ENCODE measurements at places on chromosomes 4 and X.
A peak's percentile ranks its signal among the peaks of the same experiment; 100 is the strongest.

DNA sequence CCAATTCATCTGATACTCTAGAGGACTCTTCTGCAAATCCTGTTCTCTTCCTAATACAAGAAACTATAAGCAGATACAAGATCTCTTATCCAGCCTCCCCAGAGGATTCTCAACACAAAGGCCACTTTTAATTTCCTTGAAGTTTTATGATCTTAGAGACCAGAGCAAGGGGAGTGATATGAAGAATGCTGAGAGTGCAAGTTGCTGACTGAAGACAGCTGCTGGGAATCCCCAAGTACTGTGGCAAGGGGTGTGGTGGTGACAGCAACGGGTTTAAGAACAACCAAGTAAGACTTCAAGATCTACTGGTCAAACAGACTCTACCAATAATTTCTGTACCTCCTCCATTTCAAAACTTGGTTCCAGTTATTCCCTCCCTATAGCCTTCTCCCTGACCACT, 7.0 kb downstream of the AMMECR1 start:
- no peak for DNase-seq

GRCh38 chr4:1415681-1415981, 9.4 kb upstream of the NKX1-1 start:
- DNase-seq, result no peak

- no peak for DNase-seq
These were observed 152.6 kb downstream of the AFAP1 start for GRCh38 chr4:7787067-7787466.

- no peak for DNase-seq
These were observed 1420.4 kb downstream of the RAPGEF2 start for GRCh38 chr4:160523231-160523630.

- no peak for DNase-seq
These were observed 1538.8 kb downstream of the TECRL start for GRCh38 chr4:62870451-62870850.

GRCh38 chr4:8721621-8722020, 129.1 kb downstream of the CPZ start:
- no peak for DNase-seq

DNA sequence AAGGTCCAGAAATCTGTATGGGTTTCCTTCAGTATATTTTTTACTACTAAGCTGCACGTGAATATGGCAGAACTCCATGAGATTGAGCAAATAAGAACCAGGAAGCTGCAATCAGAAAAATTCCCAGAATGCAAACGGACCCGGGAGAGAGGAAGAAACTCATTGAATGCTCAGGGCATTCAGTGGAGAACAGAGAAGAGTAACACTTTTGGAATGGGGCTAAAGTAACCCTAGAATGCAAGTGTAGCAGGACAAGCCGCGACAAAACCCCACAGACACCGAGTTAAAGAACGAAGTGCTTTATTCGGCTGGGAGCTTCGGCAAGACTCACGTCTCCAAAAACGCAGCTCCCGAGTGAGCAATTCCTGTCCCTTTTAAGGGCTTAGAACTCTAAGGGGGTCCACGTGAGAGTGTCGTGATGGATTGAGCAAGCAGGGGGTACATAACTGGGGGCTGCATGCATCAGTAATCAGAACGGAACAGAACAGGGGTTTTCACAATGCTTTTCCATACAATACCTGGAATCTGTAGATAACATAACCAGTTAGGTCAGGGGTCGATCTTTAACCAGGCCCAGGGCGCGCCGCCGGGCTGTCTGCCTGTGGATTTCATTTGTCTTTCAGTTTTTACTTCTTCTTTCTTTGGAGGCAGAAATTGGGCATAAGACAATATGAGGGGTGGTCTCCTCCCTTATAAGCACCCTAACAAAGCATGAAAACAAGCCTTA, 56.4 kb downstream of the RAB28 start:
- DNase-seq, result peak; percentile 0

DNA sequence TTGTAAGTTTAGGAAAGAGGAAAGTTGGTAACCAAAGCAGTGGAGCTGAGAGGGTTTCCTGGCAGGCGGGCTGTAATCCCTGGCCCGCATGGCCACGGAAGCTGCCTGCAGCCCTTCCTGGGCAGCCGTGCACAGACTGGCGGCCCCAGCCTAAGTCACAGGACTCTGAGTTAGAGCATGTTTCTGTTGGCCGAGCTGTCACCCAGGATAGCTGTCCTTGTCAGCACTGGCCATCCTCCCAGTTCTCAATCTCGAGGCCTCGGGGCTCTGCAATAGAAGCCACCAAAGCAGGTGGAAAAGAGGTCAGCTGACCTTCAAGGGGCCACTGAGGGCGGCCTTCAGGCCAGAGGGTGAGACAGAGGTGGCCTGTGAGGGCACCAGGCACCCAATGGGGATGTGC, 20.5 kb downstream of the PNMA6E start:
- DNase-seq, result no peak

DNA sequence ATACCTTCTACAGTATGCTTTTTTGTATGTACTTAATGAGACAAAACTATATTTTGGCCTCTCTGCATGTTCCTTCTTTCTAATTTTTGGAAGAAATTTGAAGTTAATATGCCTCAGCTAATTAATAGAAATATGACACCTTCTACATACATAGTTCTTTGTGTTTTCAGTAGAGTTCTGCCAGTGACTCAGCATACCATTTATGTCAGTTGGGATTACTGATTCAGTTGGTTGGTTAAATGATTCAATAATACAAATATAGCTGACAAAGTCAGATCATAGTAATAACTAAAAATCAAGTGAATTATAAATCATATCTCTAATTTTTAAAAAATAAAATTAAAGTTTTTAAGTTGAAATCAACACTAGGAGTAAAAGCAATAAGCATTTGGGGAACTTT, 16.8 kb downstream of the BTC start:
- no peak for DNase-seq

- no peak for DNase-seq
These were observed 175.2 kb downstream of the ADGRL3 start for GRCh38 chr4:61375301-61375700.

GRCh38 chr4:121449416-121449815, 68.6 kb upstream of the QRFPR start:
- no peak for DNase-seq

GRCh38 chr4:140654495-140654814, 85.7 kb upstream of the UCP1 start:
- no peak for DNase-seq

- no peak for DNase-seq
These were observed 6.0 kb downstream of the PLXNB3 start for GRCh38 chrX:153769865-153770600.

GRCh38 chrX:108270280-108270679, 167.9 kb downstream of the COL4A6 start:
- DNase-seq, result peak; percentile 15

DNA sequence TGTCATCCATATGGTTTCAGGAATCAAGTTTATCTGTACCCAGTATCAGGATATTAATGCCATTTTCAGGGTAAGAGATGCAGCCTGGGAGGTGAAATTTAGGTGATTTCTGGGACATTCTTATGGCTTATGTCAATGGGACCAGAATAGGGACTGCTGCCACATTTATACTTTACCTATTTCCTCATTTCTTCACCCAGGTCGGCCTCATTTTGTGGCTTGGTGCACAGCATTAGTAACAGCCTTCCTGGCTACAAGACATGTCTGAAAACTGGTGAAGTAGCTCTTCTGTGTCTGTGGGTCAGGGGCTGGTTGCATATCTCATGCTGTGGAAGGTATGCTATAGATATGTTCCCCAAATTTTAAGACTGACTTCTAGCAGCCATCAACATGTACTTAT, 284.8 kb downstream of the AFF2 start:
- DNase-seq, result no peak

GRCh38 chrX:104189837-104190236, 23.6 kb downstream of the FAM199X start:
- DNase-seq, result no peak

- no peak for DNase-seq
These were observed 334.7 kb upstream of the NR3C2 start for GRCh38 chr4:148776941-148777340.

DNA sequence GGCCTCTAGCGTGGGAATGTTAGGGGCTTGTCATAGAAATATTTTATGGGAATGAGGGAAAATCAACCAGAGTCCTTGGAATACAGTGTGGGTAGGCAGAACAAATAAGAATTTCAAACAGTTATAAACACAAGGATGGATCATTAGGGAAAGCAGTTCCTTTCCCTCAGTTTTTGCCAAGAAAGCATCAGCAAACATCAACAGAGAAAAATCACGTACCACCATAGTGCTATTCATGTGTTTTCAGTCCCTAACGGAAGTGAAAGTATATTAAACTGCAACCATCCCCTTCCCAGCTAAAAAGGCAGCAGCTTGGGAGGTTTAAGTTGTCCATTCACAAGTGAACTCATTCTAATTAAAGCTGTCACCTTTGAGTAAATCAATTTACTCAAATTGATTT, 334.4 kb upstream of the PCDH18 start:
- DNase-seq, result no peak

DNA sequence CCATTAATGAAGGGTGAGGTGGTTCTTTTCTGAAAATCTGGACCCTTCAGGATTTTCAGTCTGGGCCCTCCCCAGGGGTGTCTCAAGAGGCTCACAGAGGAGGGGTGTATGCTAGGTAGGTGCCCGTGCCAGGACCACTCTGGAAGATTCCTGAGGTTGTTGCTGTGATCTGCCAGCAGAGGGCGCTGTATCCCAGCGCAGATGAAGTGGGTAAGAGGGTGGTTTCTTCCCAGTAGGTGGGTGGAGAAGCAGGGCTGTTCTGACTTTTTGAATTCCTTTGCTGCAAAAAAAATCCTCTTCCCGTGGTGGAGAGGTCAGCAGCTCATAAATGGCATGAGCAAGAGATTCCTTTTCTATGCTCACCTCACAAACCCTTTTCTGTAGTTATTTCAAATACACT, 51.1 kb downstream of the SCML1 start:
- no peak for DNase-seq

DNA sequence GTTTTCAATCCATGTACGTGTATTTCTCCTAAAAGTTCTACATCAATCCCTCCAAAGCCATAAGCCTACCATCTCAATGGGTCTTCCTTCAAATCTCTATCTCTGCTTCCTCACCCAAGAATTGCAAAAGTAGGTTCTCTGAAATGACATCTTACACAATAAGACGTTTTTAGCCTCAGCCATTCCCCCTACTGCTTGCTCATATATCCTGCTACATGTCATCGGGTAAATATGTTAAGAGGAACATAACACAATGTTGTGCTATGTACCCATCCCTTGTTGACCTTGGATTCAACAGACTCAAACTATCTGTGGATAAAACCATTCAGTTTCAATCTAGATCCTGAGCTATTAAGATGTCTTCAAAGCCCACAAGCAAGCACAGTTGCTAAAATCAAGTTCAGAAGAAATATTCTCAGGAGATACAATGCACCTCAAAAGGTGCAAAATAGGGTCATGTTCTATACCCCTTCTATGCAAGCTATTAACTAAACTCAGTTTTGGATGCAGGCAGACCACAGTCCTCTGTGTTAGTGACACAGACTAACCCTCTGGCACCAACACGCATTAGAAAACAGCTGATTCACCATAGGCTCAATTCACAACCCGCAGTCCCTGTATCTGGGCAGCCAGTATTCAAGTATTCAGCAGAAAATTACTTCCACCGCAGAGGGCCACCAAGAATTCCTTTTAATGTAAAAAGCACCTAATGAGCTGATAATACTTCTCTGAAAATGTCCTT, 56.8 kb downstream of the CD99L2 start:
- peak; percentile 41 for DNase-seq

DNA sequence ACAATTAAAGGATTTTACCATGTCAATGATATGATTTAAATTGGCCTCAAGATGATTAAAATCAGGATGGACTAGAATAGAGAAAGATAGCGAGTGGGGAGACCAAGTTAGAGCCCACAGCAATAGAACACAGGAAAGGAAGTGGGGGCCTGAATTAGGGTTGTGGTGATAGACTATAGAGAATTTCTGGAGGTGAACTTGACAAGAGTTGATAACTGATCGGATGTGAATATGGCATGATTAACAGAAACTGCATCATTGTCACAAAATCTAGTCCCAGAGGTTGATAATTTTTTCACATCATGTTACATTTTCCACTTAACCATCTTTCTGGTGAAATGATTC, 26.3 kb upstream of the TRPC3 start:
- DNase-seq, result no peak

- DNase-seq, result no peak
These were observed 58.0 kb downstream of the FUNDC1 start for GRCh38 chrX:44484607-44485146.

DNA sequence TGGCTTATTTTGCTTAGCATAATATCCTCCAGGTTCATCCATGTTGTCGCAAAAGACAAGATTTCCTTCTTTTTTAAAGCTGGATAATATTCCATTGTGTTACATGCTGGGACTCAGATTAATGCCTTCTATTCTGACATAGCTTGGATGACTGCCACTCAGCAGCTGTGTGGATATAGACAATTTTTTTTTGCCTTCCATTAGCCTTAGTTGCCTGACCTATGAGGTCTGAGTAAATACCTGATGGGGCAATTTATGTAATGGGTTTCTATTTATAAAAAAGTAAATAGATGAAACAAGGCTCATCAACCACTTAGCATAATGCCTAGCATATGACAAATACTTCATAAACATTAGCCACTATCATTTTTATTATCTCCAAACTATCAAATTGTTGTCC, 515.4 kb downstream of the ZNF674 start:
- DNase-seq, result peak; percentile 84

- DNase-seq, result no peak
These were observed 51.7 kb downstream of the SHROOM3 start for GRCh38 chr4:76486588-76487276.

GRCh38 chrX:80511969-80512760, 91.9 kb downstream of the TENT5D start:
- no peak for DNase-seq

DNA sequence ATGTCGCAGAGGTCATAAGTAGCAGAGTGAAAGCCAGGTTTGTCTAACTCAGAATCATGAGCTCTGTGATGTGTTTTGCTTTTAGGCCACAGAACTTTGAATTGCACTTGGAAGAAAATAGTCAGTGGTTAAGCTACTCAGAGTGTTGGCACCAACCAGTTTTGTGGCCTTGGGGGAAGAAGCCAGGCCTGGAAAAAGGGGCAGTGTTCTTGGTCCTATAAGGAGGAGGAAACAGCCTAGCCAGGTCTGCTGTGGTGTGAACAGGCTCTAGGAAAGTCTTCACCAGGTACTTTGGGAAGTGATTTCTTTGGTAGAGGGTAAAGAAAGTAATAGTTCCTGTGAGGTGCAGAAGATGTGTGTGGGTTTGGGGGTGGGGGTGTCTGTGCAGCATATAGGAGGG, 49.2 kb downstream of the FHIP1A start:
- no peak for DNase-seq

- no peak for DNase-seq
These were observed 103.0 kb upstream of the ADAMTS3 start for GRCh38 chr4:72671980-72672379.

- no peak for DNase-seq
These were observed 4.2 kb upstream of the AKAP17A start for GRCh38 chrX:1587161-1587560.

GRCh38 chrX:52821079-52821760, 10.1 kb downstream of the XAGE5 start:
- no peak for DNase-seq

DNA sequence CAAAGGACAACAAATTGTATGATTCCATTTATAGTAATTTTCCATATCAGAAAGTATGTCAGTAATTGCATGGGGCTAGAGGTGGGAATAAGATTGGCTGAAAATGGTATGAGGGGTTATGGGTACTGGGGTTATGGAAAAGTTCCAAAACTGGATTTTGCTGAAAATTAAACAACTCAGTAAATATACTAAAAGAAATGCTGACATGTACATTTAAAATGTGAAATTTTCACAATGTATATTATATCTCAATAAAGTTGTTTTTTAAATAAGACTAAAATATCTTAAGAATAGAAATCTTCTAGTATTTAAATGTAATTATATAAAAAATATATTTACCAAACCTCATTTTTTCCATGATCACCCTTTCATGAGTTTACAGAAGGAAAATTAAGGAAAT, 844.9 kb upstream of the SLIT2 start:
- no peak for DNase-seq
